ENCODE measurements at places on chromosomes 1 and 21.

GRCh38 chr1:234175363-234175762 lies 197.9 kb upstream of the COA6 start:
- no peak for DNase-seq

GRCh38 chr21:31517664-31518414 lies 141.7 kb upstream of the SOD1 start:
- DNase-seq = no peak

GRCh38 chr1:64161357-64161941 lies 42.0 kb upstream of the UBE2U start:
- DNase-seq = no peak

- DNase-seq = no peak
Measured at GRCh38 chr21:31991356-31992331, 118.8 kb downstream of the HUNK start.

- no peak for DNase-seq
Measured at GRCh38 chr1:64098436-64098835, 105.0 kb upstream of the UBE2U start.

- no peak for DNase-seq
Measured at GRCh38 chr1:54487571-54488050, 60.4 kb upstream of the ACOT11 start.

- DNase-seq = peak; percentile 88
Measured at GRCh38 chr1:206575894-206576737, 36.1 kb downstream of the EIF2D start.

- no peak for DNase-seq
Measured at GRCh38 chr1:222098404-222098803, 356.5 kb upstream of the DUSP10 start.

DNA sequence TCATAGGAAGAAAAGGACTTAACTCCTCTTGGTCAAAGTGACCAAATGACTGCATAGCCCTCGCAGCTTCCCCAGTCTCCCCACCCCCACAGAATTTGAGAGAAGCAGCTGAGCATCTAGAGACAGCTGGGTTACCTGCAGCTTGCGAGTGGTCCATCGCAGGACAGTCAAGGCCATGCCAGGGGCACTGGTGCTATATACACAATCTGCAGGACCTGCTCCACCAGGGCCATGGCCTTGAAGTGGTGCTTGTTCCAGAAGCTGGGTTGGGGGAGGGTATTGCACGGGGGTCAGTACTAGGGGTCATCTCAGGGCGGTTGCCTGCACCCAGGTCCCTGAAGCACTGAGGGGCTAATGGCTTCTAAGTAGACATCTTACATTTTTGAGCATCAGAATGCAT lies 10.4 kb downstream of the MRTO4 start:
- DNase-seq = no peak

GRCh38 chr1:117070124-117070523 lies 10.0 kb downstream of the TTF2 start:
- no peak for DNase-seq
